ENCODE measurements at places on chromosomes 11 and 22.

- no peak for DNase-seq
Measured at GRCh38 chr11:86810288-86810687, 9.9 kb downstream of the PRSS23 start.

- peak; percentile 94 for DNase-seq
Measured at GRCh38 chr22:20298803-20299745, 20.8 kb downstream of the DGCR6L start.

GRCh38 chr11:109454857-109455256, 32.9 kb downstream of the C11orf87 start:
- no peak for DNase-seq

GRCh38 chr11:20026629-20027555, 133.4 kb downstream of the DBX1 start:
- no peak for DNase-seq

DNA sequence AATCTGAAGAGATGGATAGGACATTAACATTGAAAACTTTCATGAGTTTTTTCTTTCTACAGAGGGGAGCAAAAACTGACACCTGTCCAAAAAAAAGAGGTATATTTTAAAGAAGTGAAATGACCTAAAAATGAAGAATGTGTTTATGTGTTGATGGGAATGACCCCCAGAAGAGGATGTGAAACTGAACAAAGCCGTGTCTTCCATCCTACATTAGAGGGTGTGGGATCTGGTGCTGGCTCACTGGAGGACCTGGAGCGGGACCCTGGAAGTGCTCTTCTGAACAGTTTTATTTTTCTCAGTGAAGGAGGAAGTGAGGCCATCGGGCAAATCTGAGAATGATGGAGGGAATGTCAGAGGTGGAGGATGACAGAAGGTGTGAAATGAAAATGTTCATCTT, 470.1 kb downstream of the NTM start:
- no peak for DNase-seq

DNA sequence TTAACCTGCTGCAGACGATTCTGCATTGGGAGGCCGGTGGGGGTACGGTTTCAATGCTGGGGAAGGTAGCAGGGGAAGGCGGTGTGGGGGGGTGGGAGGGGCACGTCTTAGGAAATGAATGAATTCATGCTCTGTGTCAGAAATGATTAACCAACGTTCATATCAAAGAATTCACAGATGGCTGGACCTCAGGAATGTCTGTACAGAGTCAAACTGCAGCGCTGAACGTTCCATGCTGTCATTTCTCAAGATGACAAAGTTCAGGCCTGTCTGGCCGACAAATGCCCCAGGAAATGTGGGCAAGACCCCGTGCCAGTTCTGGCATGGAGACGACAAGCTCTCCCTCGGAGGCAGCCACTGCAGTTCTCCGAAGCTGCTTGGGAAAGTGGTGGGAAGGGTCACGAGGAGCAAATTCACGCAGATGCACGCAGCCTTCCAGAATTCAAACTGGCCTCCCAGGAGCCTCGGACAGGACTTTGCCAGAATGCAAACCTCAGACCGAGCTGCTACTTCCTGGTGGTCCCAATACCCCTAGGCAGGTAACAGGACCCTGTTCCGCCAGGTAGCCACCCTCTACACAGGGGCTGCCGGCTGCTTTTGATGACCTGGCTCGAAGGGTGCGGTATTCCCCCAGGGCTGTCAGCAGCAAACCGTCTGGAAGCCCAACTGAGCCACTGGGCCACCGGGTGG, 81.5 kb downstream of the TRMU start:
- DNase-seq: no peak

GRCh38 chr11:41328324-41328723, 131.1 kb downstream of the LRRC4C start:
- no peak for DNase-seq

- no peak for DNase-seq
Measured at GRCh38 chr11:70173018-70173417, 30.1 kb upstream of the FADD start.

DNA sequence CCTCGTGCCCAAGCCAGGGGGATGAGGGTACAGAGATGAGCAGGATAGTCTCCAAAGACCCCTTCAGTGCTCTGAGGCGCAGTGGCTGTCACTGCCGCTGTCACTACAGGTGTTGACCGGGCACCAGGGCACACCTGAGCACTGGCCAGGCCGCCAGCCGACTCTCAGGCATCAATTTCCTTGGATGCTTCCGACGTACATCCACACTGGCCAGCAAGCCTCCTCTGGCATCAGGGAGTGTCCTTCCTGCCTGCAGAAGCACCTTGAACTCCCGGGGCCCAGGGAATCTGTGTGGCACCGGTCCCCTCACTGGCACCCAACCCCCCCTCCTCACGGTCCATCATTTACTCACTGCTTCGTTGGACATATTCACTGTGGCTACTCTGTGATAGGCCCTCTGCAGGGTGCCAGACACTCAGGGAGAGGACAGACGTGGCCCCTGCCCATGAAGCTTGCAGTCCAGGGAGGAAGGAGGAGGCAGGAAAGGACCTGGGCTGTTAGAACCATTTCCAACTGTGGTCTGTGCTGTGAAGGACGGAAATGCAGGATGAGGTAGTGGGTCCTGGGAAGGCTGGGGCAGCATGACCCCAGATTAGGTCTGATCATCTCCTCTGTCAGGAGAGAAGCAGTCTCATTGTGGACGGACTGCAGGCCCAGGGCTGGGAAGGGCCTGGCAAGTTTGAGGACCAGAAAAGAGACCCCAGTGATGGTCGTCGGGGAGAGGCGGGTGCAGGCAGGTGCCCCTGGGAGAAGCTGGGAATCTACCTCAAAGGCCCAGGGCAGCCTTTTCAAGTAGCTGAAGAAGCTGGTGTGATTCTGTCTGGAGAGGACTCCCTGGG, 46.3 kb upstream of the ANO1 start:
- no peak for DNase-seq

DNA sequence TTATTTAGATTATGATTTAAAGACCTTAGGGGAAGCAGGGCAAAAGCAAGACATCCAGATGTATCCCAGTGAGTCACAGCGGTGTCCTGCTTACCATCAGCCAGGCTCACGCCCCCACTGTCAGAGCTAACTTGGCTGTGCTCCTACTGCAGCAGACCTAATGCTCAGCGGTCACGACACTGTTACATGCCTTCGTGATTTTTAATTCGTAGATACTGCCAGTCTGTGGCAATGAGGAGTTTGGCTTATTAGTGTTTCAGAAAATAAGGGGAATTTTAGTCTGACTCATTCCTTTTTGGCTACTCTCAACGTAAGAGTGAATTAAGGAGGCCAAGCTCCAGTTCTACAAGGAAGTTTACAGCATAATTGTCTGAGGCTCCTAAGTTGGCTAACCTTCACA, 22.7 kb downstream of the EFCAB6 start:
- DNase-seq: no peak

DNA sequence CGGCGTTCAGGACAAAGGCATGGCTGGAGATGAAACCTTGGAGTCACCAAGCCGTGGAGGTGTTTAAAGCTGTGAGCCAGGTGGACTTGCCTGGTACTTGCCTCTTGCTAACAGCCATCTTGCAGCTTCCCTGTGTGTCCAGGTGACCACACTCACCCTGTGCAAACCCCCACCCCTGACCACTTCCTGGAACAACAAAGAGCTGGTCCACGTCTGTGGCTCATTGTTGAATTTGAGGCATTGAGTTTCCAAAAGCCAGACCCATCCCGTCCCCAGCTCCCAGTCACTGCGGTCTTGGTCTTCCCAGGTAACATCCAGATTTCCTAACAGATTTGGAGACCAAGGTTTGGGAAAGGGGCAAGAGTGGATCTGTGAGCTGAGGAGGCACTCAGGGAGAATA, 18.5 kb downstream of the DHCR7 start:
- no peak for DNase-seq

- no peak for DNase-seq
Measured at GRCh38 chr11:78841456-78842060, 266.9 kb upstream of the NARS2 start.

DNA sequence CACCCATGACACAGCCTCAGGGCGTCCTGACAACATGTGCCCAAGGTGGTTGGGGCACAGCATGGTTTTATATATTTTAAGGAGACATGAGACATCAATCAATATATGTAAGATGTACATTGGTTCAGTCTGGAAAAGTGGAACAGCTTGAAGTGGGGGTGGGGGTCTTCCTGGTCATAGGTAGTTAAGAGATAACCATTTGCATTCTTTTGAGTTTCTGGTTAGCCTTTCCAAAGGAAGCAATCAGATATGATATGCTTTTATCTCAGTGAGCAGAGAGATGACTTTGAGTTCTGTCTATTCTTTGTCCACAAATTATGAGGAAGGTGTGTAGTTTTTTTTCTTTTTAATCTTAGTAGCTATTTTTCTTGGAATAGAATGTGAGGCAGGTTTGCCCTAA, 10.1 kb upstream of the ANAPC15 start:
- no peak for DNase-seq

- DNase-seq: no peak
Measured at GRCh38 chr22:45166932-45167331, 3.2 kb downstream of the NUP50 start.

GRCh38 chr11:128574576-128575011, 12.8 kb downstream of the ETS1 start:
- DNase-seq: no peak

DNA sequence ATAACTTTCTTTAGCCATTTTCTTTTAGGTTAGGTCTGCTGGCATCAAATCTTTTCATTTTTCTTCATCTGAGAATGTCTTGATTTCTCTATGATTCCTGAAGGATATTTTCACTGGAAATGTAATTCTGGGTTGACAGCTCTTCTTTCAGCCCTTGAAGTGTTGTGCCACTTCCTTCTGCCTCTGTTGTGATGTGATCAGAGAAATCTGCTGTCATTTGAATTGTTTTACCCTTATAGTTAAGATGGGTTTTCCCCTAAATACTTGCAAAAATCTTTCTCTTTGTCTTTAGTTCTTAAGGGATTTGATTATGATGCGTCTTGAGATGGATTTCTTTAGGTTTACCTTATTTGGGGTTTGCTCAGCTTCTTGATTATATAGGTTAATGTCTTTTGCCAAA, 23.0 kb downstream of the USP47 start:
- DNase-seq: no peak

DNA sequence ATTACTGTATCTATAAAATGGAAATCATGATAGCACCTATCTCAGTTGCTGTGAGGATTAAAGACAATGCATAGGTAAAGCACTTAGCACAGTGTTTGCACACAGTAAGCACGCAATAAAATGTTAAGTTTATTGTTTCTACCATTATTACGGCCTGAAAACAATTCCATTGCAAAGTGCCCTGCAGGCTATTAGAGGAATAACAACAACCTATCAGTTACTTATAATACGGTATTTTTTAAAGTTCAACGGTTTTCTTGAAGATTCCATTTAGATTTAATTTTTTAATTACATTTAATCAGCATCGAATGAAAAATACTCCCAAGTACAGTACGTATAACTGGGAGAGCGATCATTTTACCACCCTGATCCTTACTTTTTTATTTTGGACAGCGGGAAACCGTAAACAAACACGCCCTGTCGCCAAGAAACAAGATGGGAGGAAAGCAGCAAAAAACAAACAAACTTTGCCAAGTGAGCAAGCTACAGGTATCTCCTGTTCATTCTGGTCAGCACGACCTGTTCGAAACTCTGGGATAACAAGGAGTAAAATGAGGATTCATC, 893 bp downstream of the SLC36A4 start:
- no peak for DNase-seq

DNA sequence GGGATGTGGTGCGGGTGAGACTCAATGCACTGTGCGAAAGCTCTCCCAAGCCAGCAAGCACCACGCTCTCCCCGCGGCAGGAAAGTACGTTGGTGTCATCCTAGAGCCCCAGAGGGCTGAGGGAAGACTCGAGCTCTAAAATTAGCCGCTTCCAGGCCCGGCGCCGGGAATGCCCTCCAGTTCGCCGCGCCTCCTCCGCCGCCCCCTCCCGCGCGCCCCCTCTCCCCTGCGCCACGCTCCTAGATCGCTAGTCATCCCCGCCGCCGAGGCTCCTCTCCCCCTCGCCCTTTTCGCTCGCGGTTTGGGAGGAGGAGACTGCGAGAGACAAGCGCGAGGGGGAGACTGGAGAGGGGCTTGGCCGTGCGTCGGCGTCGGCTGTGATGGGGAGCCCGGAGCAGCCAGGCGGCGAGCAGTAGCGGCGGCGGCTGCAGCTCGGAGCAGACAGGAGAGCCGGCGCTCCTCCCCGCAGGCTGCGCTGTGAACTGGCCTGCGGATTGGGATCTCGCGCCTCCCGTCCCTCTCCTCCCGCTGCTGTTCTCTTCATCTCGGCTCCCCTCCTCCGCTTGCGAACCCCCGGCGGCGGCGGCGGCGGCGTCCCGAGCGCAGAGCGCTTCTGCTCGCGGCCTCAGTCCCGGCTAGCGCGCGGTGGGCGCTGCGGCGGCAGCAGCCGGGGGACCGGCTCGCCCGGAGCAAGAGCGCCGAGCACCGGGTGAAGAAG, at the start of gene FAT3:
Gene FAT3, plus strand, starts transcription at position 412 of the 718 bp plus-strand sequence. CDS start 127,295 bp downstream, outside the sequence.
- DNase-seq: no peak

DNA sequence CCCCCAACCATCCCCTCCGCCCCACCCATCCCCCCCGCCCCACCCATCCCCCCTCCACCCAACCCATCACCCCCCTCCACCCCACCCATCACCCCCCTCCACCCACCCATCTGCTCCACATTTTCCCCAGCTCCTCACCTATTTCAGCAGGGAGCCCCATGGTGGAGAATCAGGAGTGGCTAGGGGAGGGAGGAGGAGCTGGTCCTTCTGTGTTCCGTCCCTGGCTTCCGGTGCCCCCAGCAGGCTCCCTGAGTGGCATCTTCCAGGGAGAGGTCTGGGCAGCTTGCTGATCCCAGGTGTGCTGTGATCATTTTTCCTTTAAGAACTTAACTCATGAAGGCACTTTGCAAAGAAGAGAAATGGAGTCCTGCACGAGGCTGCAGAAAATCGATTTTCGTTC, 365.8 kb downstream of the TBC1D22A start:
- no peak for DNase-seq

DNA sequence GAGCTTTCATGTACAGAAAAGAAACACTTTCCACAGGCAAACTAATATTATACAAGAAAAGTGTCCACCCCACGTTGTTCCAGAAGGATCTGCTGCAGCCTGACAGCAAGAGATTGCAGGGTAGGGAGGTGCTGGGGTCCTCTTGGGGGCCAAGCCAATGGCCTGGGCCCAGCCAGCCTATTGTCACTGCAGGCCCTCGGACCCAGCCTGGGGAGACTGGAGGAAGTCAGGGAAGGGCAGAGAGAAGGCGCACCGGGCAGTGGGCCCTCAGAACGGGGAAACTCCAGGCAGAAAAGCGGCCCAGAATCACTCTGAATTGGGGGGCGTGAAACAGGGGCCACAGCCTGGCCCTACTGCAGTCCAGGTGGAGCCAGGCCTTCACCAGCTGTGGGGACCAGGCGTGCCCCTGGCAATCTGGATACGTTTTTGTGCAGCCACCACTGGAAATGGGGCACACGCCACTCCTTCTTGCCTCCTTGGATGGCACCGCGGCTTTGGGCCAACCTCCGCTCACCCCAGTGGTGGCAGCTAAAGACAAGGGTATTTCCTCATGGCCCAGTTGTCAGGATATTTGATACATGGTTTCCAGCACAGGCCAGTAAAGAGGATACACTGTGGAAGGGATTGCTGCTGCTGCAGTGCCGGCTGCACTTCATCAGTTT, 3.9 kb upstream of the NAP1L4 start:
- no peak for DNase-seq

GRCh38 chr22:49497266-49497665, 330.4 kb downstream of the BRD1 start:
- DNase-seq: no peak

- DNase-seq: no peak
Measured at GRCh38 chr11:82703796-82704195, 29.9 kb downstream of the FAM181B start.

- DNase-seq: no peak
Measured at GRCh38 chr22:49847751-49848689, 5.6 kb upstream of the ZBED4 start.

Data from activated CD4-positive, alpha-beta T cell treated with anti-CD3 and anti-CD28 coated beads for 4 hours (primary cell).